Transverse colon (tissue), 4 donors: ENCODE measurements at places on chromosomes 2 and 18.

GRCh38 chr18:72063001-72063400, 481.1 kb downstream of the CBLN2 start:
- DNase-seq: no peak

DNA sequence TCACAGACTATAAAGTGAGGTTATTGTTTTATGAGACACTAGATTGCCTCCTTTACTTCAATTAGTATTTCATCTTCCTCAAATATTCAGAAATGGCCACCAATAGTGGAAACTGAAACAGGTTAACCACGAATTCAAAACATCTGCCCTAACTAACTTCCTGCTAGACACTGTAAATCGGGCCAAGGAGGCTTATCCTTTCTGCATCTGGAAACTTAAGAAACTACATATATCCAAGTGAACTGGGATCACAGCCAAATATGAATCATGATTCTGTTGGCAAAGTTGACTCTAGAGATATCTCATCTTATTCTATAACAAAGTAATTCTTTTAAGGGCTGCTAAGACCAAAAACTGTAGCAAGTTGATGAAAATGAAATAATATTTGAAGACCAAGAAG, 136.6 kb upstream of the ZC3H15 start:
- no peak for DNase-seq

- no peak for DNase-seq
Observed at GRCh38 chr2:99975386-99975785, 167.0 kb downstream of the AFF3 start.

- peak; percentile 50 for DNase-seq
Observed at GRCh38 chr2:226673314-226673723, 126.3 kb downstream of the IRS1 start.

DNA sequence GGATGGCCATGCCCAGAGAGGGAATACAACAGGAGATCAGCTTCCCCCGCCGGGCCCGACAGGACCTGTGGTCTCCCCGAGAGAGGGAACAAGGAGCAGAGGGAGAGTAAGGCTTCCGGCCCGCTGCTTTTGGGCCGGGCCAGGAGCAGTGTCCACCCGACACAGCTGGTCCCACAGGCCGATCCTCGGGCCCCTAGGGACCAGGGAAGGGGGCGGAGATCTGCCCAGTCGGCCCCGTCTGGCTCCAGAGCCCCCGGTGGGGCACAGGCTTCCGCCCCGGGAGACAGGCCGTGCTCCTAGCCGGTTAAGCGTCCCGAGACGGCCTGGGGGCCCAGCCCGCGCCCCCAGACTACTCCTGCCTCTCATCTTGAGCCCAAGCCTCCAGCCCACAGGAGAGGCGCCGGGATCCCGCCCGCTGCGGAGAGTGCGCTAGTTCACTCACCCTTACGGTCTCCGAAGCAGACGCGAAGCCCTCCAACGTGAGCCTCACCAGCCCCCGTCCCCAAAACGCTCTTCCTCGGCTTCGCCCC, at the start of gene MCFD2:
Gene MCFD2 (minus strand): TSS at position 526 of the 530 bp plus-strand sequence. CDS start 6,635 bp downstream, outside the sequence.
- peak; percentile 33 for DNase-seq

DNA sequence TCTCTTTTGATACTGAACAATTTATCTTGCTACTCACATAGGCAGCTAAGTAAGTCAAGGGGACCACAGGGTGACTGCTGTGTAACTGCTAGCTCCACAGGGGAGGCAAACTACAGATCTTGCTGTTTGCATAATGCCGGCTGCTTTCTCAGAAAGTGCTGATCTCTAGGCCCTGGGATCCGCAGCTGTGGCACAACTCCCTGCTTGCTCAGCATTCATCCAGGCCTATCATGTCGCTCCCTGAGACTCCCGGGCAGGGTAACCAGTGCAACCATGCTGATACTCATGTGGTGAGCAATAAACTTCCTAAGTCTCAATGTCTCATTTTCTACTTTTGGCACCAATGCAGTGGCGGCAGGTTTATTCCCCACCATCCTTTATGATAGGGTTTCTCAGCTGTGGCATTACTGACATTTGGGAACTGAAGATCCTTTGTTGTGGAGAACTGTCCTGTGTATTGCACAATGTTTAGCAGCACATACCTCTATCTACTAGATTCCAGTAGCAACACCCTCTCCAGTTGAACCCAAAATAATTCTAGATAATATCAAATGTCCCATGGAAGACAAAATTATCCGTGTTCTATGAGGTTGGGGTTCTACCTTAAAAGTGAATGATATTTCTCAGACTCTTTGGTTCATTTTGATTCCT, 1101.3 kb downstream of the LRP1B start:
- DNase-seq: no peak

DNA sequence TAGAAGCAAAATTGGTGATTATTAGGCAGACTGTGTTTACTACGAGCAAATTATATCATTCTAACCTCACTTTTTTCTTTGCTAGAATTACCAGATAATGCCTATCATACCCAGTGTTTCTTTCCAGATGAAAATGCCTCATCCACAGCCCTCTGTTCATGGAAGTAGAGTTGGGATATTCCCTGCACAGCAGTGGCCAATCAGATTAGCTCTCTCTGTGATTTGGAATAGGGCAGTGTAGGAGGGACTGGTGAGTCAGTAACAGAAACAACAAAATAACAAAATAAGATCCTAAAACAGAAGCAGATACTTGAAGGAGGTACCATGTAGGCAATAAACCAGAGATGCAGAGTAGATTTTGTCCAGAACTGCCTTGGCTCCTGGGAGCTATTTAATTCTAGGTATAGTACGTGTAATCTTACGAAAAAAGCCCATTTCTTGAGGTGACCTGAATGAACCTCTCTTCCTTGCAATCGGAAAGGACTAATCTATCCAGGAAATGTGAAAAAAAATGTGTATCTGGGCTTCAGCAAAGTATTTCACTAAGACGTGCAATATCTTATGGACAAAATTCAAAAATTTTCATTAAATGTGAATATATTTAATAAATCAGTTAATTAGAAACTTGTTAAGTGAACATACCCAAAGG, 18.4 kb upstream of the TMEM17 start:
- no peak for DNase-seq
